Midbrain (tissue), 1 donor: ENCODE measurements at places on chromosomes 3 and 15.

GRCh38 chr3:133884887-133885711 is 10.6 kb downstream of the RAB6B start:
- DNase-seq, result no peak

GRCh38 chr3:177317247-177317646 is 120.0 kb upstream of the TBL1XR1 start:
- no peak for DNase-seq

DNA sequence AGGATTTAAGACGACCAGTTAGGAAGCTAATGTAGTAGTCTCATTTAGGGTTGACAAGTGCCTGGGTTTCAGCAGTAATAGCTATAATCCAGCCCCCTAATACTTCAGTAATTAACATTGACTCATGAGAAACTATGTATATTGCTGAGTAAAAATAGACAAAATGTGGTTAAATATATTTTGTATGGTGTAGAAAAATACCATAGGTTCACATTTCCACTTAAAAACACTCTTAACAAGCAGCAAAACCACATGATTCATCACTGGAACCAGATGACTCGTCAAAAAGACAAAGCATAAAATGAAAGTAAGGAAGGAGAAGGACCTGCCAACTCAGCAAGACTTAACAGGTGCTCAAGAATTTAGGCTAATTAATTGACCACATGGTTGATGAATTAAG is 288.9 kb downstream of the EFHB start:
- no peak for DNase-seq

- no peak for DNase-seq
These were observed 9.2 kb upstream of the PAQR5 start for GRCh38 chr15:69289342-69290146.

GRCh38 chr3:130897316-130897715 is 3.4 kb downstream of the ATP2C1 start:
- DNase-seq, result no peak

- DNase-seq, result no peak
These were observed 236.1 kb downstream of the NEK10 start for GRCh38 chr3:27133060-27133459.

GRCh38 chr3:154129625-154130024 is 8.4 kb downstream of the ARHGEF26 start:
- DNase-seq, result no peak

DNA sequence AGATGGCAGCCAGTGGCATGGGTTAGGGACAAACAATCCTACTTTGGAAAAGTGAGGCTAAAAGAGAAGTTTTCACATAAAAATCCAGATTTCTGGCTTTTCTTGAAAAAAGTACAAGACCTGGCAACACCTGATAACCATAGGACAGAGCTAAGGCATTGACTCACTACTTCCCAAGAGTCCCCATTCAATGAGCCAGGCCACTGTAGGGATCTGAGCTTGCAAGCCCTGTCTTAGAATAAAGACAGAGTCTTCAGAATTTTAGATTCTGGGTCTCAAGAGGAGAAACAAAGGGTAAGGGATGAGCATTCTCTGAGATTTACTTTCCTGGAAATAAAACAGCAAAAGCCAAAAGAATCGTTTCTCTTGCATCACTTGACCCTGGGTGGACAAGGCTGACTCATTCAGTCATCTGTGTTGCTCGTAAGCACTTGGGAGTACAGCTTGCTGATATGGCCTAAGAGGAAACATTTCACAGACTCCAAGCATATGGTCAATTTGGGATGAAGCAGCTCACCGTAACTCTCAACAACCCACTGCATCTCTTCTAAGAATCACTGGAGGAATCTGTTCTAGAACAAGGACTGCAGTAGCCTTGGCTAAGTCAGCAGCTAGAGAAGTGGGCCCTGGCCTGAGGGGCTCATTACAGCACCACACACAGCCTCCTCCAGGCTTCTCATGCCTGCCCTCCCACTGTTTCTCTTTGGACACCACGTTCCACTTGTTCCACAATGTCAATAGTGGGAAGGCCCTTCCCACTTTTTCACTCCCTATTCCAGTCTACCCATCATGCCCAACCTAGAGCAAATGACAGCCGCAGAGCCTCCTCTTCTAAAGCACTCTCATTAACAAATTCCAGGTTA is 86.2 kb downstream of the RFTN1 start:
- no peak for DNase-seq

DNA sequence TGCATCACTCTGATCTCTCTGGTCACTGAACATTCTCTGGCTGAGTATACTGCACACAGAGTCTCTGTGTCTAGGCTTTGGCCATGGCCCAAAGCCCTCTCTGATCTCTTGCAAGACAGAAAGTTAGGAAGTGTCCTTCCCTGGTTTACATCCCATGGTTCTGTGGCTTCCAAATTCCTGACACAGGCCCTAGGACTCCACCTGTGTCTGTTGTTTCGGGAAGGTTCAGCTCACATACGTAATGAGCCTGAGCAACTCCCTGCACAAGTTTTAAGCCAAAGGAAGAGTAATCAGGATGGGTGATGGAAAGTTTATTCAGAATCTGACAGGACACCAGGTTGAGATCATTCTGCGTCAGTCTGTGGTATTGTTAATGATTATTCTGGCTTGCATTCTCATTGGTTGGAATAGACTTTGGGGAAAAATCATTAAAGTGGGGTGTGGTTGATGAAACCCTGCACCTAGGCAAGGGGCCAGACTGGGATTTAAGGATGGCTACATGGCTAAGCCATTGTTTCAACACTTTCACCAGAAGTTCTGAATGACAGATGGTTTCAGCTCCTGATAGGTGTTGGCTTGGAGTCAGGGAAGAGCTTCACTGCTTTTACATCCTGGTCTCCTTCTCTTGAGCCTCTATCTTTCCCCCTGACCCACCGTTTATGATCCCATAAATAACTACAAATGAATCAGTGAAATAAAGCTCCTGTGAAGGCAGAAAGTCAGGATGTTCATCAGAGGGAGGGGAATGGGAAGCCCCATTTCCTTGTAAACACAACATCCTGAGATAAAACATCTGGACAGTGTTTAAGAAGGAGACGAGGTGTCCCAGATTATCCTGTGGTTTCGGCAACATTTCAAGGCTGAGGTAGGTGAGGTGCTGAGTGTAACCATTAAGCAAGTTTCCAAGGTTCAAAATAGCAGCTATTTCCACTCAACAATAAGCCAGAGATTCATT is 14.1 kb downstream of the LCMT2 start:
- DNase-seq, result no peak

GRCh38 chr3:71330909-71331308 is 252.6 kb downstream of the FOXP1 start:
- DNase-seq, result no peak

GRCh38 chr3:17802950-17803349 is 60.5 kb upstream of the TBC1D5 start:
- DNase-seq, result no peak

DNA sequence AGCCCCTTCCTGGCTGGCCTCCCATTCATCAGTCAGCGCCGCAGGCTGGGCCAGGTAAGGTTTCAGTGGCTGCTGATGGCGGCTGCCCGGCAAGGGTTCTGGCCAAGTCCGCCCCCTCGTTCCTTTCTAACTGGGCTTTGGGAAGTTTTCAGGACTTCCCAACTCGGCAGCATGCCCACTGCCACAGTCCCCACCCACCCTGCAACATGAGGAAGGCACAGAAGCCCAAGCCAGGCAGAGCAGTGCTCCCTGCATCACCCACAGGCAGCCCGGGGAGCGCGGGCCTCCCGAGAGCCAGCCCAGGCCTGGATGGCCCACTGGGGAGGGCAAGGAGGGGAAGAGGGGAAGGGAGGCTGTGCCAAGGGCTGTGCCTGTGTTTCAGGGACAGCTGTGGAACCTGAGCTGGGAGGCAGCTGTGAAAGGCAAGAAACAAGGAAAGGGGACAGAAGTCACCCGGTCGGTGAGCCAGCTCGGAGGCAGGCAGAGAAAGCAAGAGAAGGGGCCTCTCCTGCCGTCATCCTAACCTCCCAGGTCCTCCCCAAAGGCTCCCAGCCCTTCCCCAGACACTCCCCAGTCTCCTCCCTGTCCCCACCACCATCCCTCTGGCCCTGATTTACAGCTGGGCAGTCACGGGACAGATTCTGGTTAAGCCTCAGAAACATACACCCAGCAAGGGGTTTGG is 73.9 kb downstream of the CPN2 start:
- DNase-seq, result peak; percentile 37

DNA sequence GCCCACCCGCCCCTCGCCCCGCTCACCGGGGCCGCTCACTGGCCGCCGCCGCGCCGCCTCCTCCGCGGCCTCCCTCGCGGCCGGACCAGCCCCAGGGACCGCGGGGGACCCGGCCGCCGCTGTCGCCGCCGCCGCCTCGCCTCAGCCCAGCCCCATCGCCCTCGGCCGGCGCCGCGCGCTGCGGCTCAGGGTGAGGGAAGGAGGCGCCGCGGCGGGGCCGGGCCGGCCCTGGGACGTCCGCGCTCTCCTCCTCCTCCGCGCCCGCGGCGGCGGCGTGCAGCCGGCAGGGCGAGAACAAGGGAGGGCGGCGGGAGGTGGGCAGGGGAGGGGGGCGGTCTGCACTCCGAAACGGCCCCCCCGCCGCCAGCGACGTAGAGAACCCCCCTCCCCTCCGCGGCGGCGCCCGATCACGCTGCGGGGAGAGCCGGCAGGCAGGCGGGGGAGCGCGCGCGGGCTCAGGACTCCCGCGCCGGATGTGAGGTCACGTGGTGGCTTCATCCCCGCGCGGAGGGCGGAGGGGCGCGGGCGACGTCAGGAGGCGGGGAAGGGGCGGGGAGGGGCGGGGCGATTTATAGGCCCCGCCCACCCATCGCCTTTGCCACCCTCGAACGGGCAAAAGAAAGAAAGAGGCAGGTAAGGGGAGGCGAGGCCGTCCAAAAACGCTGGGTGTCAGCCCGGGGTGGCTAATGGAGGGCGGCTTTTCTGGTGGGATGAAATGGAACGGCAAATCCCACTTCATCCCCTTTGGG is at the start of gene ATP13A3:
Gene ATP13A3 (minus strand): TSS at position 463 of the 749 bp plus-strand sequence. CDS start 24,812 bp downstream, outside the sequence.
- DNase-seq, result peak; percentile 93

DNA sequence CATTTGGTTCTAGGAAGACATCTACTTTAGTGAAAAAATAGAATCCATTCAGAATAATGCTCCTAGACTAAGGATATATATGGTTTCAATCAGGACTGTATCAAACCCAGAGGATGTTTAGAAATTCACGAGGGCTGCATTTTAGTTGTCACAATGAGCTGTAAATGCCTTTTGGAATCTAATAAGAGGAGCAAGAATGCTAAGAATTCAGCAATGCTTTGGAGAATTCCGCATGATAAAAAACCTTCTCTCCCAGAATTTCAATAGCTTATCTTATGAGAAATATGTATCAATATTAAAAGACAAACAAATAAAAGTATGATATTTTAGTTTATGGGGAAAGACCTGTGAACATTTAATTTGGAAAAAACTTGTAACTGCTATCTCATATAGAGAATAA is 885.1 kb downstream of the ZPLD1 start:
- no peak for DNase-seq

DNA sequence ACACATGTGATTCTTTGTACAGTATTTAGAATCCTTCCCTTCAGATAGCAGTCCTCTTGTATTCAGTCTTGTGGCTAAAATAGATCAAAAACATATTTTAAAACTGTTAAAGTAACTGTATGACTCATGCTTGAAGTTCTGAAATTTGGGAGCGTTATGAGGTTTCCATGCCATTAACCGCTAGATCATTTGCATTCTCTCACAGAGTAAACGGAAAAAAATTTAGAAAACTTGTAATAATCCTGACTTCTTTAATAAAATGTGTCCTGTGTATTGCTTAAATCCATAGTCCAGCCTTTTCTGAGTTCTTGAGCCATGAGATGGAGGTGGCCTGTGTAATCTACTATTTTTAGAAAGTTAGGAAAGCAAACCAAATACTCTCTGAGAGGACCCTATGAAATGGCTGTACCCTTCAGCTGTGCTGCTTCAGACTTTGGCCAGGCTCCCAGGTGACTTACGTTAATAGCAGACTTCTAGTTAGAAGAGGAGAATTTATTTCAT is 33.8 kb downstream of the MBNL1 start:
- no peak for DNase-seq

DNA sequence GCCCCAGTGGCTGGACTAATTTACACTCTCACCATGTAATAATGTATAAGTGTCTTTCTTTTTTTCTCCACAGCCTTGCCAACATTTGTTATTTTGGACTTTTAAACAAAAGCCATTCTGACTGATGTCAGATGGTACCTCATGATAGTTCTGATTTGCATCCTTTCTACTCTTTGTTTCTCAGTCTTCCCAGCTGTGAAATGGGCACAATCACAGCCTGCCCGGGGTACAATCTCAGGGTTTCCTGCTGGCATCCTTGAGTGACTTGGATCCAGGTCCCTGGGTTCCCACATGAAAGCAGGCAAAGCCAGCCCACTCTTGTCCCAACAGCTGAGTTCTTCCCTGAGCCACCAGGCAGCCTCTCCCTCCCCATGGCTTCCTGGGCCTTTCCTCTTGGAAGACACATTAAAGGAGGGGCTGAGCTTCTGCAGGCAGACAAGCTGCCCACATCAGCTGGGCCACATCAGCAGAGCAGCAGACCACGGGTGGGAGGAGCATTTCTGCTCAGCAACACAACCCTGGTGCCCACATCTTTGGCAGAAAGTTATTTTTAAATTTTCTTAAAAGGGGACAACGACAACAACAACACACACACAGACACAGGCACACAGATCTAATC is 82.0 kb downstream of the MYLK start:
- DNase-seq, result no peak

DNA sequence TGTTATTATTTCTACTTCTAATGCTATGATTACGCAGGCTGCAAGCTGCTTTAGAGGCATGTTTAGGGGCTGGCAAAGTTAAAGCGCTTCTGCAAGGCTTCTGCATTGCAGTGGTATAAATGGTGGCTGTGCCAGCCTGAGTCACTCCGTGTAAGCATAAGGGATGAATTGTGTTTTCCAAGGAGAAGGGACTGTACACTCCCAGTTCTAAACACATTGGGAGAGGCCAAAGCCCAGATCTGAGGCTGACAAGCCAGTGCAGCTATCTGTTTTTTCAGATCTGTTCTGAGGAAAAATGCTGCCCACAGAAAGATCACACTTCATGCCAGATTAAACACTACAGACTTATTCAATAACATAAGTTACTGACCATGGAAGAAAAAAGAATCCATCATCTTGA is 83.8 kb downstream of the PRICKLE2 start:
- DNase-seq, result peak; percentile 7

GRCh38 chr3:101020351-101021015 is 27.3 kb upstream of the ABI3BP start:
- no peak for DNase-seq

DNA sequence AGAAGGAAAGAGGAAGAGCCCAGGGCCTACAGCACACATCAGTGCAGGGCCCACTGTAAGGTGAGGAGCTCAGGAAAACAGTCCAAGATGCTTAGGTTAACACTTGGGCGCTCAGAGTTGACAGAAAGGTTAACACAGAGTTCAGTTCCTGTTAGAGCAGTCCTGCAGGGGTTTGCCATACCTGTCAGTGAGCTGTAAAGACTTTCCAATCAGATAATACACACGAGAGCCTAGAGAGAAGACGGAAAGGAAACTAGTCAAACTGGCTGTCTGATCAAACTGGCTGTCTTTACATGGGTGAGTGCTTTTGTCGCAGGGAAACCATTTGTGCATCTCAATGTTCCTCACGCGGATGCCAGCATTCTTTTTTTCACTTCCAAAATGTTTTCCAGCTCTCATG is 61.4 kb upstream of the ARHGEF26 start:
- DNase-seq, result no peak

- DNase-seq, result no peak
These were observed 4.0 kb downstream of the LMCD1 start for GRCh38 chr3:8505621-8506020.
